ENCODE measurements at places on chromosomes 1 and 21.
A peak's percentile ranks its signal among the peaks of the same experiment; 100 is the strongest.

DNA sequence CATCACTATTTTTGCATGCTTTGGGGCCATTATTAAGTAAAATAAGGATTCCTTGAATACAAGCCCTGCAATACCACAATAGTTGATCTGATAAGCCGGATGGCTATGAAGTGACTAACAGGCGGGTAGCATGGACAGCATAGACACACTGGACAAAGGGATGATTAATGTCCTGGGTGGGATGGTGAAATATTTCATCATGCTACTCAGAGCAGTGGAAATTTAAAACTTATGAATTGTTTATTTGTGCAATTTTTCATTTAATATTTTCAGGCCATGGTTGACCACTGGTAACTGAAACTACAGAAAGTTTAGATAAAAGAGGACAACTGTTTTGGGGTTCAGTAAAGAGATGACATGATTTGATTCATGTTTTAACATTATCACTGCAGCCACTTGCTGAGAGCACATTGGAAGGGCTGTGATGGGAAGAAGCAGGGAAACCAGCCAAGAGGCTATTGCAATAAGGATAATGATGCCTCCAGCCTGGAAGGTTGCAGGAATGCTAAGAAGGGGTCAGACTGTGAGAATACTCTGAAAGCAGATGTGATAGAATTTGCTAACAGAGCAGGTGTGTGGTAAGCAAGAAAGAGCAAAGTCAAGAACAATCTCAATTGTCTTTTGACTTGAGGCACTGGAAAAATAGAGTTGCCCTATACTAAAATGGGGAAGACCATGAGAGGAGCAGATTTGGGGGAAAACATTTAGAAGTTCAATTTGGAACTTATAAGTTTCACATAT lies 62.5 kb upstream of the TNFSF4 start:
- no peak for DNase-seq

DNA sequence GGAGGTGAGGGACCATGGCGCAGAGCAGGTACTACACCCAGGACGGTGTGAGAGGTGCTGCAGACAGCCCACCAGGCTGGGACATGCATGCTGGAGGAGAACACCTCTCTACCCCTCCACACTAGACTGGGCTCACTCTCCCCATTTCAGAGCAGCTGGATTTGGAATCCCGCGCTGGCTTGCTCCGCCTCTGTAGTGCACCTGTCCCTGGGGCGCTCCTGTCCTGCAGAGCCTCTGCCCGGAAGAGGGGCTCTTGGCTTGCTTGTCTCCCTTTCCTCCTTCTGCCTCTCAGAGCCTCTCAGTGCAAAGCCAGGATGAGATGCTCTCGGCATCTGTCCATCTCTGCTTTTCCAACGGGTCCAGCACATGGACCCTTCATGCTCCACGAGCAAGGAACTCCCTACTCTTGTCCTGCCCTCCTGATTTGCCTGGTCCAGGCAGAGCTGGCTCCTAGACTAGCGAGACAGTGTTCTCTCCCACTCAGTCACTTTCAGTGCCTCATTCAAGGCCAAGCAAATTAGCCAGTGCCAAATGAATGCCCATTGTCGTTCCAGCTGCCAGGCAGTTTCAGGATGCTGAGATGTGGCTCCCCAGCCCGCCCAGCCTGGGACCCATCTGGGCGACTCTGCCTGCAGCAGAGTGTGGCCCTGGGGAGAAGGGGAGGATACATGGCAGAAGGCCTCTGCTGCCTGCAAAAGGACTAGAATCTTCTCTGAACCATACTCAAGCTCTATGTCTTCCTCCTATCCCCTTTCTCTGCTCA lies 33.7 kb downstream of the CDCA8 start:
- no peak for DNase-seq

- DNase-seq = no peak
Measured at GRCh38 chr1:215957663-215958062, 390.6 kb downstream of the KCTD3 start.

DNA sequence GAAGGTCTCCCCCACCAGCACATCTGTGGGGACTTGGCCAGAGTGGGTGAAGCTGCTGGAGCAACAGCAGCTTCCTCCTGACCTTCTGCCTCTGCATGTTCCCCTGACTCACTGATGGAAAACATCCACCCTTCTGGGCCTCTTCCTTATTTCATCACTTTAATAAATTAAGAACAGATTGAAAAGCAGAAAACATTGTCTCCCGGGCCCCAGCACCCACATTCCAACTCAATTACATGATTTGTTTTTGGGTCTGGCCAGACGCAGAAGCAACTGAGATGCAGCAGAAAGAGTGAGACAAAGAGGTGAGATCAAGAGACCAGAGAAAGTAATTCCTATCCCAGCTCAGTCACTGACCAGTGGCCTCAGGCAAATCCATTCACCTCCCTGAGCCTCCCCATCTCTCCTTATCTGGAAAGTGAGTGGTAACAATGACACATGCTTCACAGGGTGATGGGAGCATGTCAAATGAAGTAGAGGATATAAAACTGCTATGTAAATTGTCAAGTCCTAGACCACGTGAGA lies 157.1 kb downstream of the ELAVL4 start:
- DNase-seq = no peak

DNA sequence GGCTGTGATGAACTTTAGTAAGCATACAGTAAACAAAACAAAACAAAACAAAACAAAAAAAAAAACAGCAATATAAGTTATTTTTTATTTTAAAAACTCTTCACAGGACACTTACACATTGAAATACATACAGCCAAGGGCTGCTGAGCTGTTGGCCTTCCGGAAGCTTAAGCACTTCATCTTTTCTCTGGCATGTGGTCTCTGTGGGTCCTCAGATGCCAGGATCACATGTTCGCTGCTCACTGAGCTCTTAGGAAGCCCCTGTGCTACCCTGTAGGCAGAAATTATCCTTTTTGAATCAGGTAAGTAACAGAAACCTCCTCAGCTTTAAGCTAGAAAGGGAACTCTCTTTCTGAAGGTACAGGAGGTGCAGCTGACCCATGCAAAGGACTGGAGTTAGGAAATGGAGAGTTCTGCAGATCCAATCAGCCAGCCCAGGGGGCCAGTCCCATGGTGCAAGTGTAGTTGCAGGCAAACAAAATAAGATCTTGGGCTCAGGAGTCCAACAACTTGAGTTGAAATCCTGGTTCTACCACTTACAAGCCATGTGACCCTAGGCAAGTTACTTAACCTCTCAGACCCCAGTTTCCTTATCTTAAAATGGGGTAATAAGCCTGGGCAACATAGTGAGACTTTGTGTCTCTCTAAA lies 22.4 kb upstream of the MED18 start:
- no peak for DNase-seq

GRCh38 chr1:58465176-58465575 lies 81.3 kb downstream of the OMA1 start:
- DNase-seq = no peak

- no peak for DNase-seq
Measured at GRCh38 chr1:227912866-227913265, 34.9 kb downstream of the WNT9A start.

DNA sequence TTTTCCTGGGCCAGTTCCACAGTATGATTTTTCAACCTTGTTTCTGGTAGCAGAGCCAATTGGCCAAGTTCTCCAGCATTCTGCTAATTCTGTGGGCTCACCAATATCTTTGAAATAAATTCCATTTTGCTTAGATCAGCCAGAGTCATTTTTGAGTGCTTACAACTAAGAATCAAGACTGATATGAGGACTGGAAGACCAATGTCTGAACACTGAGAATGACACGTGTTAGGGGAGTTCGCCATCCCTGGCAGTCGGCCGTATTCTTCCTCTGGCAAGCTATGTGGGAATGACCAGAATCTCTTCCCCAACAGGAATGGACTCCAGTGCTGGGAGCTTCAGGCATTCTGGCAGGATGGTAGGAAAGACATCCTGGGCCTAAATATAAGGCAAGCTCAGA lies 4.9 kb upstream of the TENT5C start:
- no peak for DNase-seq

DNA sequence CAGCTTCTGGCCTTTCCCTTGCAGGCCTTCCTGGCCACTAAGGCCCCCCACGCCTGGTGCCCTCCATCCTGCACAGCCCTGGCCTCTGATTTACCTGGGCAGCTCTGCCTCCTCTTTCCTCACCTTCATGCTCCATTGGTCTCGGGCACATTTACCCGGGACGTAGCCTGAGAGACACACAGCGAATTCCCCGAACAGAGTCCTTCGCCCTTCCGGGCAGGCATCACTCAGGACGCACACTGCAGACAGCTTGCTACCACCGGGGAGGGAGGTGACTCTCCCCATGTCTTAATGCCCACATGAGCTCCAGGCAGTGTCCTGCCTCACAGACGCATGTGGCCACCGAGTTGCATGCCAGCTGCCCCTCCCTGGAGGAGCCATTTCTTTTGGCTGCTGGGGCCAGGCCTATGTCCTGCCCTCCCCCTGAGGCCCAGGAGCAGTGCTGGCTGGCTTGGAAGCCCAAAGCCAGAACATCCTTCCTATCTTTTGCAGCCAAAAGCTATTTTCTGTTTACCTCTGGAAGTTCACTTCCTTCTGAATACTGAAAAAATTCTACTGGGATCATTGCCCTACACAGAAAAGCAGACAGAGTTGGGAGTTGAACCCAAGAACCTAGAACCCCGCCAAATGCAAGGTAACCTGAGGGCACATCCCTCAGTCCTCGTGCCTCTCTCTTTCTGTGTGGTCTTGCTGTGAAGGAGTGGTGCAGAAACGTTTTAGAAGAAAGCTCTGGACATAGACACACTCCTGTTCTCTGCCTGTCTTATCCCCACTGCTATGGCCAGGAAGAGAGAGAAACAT lies 209.5 kb downstream of the TOMM20 start:
- no peak for DNase-seq

- no peak for DNase-seq
Measured at GRCh38 chr1:202061055-202061454, 50.7 kb downstream of the ELF3 start.

DNA sequence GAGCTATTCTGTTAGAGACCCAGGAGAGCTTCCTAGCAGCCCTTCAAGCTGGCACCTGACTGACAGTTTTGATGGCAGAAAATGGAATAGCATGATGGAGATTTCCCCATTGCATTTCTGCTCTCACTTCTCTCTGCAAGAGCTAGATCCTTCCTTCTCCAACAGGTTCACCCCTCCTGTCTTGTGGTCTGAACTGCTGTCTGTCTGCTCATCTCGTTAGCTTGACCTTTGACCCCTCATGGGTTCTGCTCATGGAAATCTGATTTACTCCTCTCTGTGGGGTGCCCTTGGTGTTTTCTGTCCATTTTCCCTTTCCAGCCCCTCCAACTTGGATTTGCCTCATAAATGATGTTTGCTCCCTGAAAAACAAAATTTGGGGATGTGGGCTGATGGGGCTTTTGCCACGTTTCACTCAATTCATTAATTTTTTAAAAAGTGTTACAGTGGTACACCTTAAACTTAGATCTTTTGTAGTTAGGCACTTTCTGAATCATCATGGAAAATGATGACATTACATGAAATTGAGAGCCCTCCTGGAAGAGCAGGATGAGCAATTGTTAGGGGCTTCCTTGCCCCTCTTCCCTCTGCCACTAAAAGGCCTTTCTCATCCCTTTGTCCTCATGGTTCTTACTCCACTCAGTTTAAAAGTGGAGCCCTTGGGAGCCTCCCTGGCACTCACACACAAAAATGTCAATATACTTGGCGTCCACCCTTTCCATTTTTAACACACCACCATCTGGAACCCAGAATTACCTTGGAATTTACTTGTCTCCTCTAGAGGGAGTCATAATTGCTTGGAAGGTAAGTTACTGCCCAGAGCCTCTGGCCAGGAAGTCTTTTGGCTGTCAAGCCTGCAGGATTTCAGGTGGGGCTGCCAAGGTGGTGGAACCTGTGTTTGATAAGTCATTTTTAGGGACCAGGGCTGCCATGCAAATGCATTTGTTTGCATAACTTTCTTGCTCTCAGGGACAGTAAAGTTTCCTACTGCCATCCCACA lies 31.9 kb upstream of the IL19 start:
- peak; percentile 23 for DNase-seq

GRCh38 chr1:43073490-43074230 lies 98.4 kb downstream of the EBNA1BP2 start:
- peak; percentile 68 for DNase-seq

- DNase-seq = no peak
Measured at GRCh38 chr1:161770250-161770649, 4.1 kb downstream of the ATF6 start.

GRCh38 chr1:23995431-23995837 lies 15.3 kb upstream of the SRSF10 start:
- no peak for DNase-seq

- DNase-seq = no peak
Measured at GRCh38 chr1:223700388-223700918, 11.9 kb upstream of the CAPN2 start.

DNA sequence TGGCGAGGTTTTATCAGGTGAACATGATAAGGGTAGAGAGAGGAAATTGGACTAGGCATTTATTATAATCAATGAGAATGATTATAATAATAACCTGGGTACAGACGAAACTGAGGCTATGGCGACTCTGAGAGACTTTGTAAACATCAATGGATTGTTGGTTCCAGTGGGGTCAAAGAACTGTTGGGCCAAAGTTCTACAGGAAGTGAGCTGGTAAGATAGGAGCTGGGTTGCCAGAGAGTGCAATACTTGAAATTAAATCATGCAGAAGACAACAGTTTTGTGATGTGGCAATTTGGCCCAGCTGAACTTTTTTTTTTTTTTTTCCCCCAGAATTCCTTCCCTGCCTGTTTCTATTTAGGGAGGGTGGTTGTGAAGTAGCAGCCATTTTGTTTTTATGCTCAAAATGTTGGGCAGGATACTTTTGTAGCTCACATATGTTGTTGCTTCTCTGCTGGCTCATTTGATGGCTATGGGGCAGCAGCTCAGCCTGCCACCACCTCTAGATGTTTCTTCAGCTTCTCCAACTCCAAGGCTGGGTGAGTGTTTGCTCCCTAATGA lies 286.5 kb upstream of the B3GALT2 start:
- DNase-seq = no peak

DNA sequence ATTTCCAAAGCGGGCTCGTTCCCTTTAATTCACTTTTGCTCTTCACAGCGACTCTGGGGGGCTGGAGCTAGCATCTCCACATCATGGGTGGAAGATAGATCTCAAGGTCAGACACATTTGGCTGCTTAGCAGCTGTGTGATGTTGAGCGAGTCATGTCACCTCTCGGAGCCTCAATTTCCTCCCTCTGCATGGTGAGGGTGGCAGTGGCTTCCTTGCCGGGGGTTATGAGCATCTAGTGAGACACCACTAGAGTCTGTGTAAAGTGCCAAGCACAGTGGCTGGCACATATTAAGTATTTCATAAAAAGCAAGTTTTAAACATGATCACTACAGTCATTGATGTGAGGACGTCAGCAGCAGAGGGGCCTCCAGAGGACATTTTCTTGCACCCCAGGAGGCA lies 16.9 kb upstream of the ECE1 start:
- no peak for DNase-seq

DNA sequence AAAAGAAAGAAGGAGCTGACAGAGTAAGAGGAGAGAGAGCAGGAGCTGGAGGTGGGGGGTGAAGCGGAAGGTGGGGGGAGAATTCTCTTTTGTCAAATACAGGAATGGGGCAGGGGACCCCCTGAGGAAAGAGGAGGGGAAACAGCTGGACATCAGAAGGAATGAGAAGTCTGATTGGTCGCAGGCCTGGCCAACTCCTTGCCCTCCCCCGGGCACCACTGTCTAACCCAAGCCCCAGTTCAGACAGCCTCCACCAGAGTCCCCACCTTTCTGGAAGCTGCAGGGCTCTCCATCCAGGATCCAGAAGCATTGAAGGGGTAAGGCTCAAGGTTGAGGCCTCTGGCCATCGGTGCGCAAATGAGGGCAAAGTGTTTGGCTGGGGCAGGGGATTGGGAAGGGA lies at the start of gene OPTC:
TSS of gene OPTC (plus strand) at position 253 of the 400 bp plus-strand sequence. CDS start 1,853 bp downstream, outside the sequence.
- no peak for DNase-seq

Data from stimulated activated CD4-positive, alpha-beta T cell treated with anti-CD3 and anti-CD28 coated beads, Interleukin-2, amount 100 ng/mL, for 24 hours (primary cell).